MG63 (cell line): ENCODE measurements at places on chromosomes 16 and 17.

DNA sequence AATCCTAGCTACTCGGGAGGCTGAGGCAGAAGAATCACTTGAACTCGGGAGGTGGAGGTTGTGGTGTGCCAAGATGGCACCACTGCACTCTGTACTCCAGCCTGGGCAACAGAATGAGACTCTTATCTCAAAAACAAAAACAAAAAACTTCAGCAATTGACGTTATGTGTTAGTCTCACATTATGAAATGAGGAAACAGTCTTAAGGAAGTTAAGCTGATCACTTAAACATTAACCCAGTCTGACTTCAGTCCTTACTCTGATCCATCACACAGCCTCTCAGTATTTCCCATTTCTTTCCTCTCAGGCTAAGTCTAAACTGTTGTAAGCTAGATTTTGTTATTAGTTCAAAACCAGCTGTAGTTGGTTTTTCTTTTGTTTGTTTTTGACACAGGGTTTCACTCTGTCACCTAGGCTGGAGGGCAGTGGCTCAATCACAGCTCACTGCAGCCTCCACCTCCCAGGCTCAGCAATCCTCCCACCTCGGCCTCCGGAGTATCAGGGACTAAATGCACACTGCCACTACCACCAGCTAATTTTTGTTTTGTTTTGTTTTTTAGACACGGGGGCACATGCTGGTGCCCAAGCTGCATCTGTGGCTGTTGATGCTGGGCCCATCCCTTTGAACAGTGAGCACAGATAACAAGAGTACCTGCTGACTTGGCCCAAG, 6.3 kb downstream of the JPT1 start:
- no peak for DNase-seq

GRCh38 chr16:75614066-75614897, 8.8 kb downstream of the ADAT1 start:
- DNase-seq, result peak; percentile 30

- DNase-seq, result no peak
Observed at GRCh38 chr17:20187049-20187448, 177.9 kb downstream of the SPECC1 start.

DNA sequence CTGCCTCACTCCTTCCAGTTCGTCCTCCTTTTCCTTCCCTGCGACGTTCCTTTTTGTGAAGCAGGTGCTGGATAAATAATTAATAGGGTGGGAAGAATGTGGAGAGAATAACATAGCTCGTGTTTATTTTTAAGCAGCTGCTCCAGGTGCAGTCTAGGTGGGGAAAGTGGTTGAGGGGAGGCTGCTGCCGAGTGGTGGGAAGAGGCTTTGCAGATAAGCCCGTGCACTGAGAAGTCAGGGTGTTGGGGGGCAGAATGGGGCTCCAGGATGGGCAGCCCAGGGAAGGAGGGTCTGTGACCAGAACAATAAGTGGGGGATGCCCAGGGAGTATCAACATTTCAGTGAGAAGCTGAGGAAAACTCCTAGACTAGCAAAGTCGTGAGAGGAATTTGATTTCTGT, 300.5 kb downstream of the CPPED1 start:
- no peak for DNase-seq

GRCh38 chr16:50842589-50842988, 100.7 kb downstream of the CYLD start:
- no peak for DNase-seq

GRCh38 chr16:81752225-81752875, 26.7 kb upstream of the PLCG2 start:
- DNase-seq, result no peak

DNA sequence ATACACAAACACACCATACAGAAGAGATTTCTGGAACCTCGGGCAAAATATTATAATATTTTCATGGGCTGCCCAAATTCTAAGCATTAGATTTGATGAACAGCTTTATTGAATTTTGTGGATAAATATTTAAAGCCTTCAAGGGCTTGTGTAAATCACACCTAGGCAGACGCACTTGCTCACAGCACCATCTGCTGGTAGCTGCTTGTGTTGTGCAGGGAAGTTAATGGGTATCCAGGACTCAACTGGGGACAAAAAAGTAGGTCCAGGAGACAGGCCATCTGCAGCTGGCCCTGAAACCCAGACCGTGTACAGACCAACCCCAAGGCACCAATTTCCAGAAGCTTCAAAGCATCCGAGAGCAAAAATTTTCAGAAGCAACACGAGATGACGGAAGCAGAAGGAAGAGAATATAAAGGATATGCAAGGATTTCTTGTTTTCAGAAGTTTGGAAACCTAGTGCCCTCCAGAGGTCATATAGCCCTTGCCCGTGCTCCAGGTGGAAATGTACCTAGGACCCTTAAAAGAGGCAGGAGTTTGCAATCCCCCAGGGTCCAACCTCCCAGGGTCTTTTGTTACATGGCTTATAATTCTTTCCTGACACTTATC, 140.0 kb downstream of the CHD9NB start:
- DNase-seq, result peak; percentile 69

DNA sequence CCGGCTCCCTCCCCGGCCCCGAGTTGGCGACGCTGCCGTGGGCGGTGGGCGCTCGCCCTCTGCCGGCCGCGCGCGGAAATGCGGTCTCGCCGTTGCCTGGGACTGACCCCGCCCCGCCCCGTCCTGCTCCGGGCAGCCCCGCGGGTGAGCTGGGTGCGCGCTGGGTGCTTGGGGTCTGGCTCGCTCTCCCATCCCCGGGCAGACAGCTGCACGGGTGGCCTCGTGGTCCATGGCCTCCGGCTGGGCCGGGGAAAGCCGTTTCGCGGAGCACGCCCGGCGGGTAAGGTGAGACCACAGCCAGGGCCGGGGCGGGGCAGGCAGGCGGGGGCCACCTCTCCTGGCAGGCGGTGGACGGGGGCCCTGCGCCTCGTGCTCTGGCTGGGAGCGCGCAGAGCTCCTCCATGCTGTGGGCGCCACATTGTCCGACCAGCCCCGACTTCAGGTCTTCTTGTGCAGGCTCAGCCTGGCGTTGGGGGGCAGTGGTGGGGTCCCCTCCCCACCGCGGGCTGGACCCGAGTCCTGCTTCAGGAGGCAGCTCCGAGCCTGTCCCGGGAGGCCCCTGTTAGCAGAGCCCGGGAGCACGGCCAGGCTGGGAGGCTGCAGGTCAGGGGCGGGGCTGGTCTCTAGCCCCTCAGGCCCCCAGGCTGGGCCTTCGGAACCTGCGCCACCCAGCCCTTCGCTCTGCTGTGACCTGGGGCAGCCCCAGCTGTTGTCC, 7.0 kb upstream of the C1QTNF8 start:
- DNase-seq, result peak; percentile 64

DNA sequence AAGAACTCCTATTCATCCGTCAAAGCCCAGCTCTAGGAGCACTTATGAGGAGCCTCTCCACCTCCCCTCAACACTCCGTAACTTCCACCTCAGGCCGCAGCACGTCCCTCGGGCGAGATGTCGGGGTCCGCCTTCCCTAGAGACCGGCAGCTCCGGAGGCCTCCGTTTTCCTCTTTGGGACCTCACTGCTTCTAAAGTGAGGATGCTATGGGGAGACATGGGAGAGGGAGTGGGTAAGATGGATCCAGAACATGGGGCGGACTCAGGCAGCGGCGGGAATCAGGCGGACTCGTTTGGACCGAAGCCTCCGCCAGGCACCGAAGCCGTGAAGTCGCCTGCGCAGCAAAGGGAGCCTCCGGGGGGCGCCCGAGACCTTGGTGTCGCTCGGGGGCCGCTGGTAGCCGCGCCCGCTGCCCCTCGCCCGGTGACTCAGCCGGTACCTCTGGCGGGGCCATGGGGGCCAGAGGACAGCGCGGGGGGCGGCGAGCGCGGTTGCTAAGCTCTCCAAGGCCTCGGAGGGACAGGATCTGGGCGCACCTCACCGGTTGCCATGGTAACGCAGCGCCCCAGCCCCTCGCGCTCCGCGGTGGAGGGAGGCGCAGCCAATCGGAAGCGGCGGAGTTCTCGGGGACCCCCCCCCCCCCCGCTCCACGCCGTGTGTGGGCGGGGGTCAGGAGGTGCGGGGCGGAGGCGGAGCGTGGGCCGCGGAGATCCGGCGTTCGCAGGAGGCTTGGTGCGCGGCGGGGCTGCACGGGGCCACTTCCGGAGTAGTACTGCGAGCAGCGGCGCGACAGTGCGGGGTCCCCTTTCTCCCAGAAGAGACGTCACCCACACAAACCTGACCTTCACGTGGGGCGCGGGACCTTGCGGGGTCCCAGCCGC, 1.3 kb upstream of the HIC1 start:
- peak; percentile 34 for DNase-seq

GRCh38 chr16:17836868-17837602, 366.3 kb upstream of the XYLT1 start:
- DNase-seq, result peak; percentile 80

DNA sequence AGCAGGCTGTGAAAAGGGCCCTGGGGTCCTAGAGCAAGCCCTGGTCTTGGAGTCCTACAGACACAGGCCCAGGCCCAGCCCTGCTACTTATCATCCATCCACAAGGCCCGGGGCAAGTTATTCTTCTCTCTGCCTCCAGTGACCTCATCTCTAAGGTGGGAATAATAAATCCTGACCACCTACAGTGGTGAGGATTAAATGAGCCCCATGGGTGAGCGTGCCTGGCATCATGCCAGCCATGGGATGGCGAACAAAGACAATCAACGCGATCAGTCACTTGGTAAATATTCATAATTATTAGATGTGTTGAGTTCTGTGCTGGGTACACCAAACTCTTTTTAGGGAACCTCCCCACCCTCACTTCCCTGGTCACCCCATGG, 5.5 kb downstream of the KRT15 start:
- no peak for DNase-seq

GRCh38 chr16:10308305-10309193, 77.3 kb upstream of the ATF7IP2 start:
- DNase-seq, result no peak

- no peak for DNase-seq
Observed at GRCh38 chr17:79332011-79332554, 257.5 kb downstream of the ENGASE start.

DNA sequence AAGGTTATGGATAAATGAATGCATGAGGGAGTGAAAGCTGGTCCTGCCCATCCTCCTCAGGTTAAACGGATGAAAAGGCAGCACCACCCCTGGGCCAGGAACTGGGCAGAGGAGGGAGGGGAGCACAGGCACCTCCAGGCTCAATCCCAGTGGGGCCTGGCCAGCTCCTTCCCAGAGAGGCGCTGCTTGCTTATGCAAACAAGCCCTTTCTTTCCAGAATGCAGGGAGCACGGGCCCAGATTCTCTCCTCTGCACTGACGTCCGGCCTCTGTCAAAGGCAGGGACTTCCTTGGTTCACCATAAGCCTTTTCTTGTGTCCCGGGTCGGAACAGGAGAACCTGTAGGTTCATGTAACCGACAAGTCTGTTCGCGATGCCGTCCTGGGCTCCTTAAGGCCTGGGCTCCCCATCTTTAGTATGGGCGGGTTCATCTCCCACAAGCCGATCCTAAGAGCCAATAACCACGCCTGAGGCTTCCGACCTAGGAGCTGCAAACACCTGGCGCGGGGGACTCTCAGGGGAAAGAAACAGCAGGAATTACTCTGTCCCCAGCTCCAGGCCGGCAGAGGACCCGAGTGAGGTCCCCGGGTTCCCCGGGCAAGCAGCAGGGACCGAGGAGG, 16.3 kb downstream of the ENPP7 start:
- DNase-seq, result no peak

- peak; percentile 77 for DNase-seq
Observed at GRCh38 chr16:55471448-55472097, 7.4 kb upstream of the MMP2 start.

DNA sequence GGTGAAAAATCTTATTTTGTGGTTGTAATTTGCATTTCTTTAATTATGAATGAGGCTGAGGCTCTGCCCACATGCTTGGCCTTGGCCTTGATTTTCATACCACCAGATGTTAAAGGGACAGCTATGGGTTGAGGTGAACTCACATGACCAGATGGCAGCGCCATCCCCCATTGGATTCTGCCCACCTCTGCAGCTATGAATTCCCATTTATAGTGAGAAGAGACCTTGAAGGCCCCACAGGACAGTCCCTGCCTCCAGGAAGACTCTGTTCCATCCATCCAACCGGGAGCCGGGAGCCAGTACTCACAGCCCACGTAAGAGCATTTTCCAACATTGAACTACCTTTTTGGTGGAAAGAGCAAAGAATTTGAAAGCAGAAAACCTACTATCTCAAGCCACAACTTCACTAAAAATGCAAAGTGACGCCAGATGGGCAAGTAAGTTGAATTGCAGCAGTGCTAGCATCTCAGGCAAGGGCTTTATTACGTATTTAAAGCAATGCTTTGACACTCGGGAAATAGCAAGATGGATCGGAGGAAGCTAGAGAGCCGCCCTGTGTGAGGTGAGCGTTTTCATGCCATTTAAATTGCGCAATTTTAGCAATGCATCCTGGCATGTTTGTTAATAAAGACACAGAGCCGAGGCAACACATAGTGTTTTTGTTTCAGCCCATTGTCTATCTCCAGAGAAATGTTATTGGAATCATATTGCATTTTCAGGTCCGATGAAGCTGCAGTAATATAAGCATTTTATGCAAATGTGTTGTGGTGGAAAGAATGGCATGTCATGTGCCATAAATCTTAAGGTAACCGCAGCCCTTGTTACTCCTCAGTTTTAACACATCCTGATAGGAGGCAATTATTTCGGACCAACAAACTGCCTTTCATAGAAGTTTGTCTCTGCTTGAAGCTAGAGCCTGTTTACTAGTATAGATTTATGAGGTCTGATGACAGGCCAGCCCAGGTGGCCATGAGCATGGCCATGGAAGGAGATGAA, 273.4 kb upstream of the TNRC6C start:
- DNase-seq, result no peak

DNA sequence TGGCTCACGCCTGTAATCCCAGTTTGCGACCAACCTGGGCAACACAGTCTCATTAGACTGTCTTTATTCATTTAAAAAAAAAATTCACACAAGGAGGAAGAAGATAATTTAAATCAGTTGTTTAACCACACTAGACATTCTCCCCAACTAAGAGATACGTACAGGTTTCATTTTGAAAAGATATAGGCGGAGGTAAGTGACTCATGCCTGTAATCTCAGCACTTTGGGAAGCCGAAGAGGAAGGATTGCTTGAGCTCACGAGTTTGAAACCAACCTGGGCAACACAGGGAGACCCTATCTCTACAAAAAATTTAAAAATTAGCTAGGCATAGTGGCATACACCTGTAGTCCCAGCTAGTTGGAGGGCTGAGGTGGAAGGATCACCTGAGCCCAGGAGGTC, 5.3 kb downstream of the CMTM4 start:
- no peak for DNase-seq

DNA sequence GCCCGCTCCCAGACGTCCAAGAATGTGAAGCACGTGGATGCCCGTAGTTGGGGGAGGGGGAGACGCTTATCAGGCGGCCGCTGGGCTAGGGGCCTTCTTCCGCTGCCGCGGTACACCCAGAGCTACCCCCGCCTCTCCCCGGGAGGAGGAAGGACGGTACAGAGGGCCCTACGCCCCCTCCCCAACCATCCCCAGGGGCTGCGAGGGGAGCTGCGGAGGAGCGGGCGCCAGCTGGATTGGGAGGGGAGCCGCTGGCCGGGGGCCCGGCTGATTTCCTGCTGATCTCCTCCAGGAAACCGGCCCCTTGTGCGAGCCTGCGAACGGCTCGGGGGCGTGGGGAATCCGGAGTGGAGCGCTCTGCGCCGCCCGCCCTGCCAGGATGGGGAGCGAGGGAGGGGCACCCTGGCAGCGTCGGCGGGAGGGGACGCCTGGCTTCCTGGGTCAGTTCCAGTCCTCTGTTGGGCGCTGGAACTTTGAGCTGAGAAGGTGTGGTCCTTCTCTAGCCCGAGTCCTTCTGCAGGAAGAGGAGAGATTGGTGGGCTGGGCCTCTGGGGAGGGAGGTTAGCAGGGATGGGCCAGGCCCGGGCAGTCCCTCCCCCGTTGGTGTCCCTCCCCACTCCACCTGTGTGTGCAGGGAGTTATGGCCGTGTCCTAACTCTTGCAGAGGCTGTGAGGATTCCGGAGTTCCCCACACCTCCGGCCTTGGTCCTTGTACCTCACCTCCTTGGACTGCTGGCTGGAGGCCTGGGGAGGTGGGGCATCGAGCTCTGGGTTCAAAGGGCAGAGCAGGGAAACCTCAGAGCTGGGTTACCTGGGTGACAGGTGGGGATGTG, 19.2 kb downstream of the GJD3 start:
- DNase-seq, result peak; percentile 69
